HCT116 (cell line): ENCODE measurements at places on chromosomes 5 and 9. TPM values are rescaled to one million over a fixed set of nuclear protein-coding genes. Genes with fewer than 3 reads are reported as not detected.

- H3K4me3 ChIP-seq, result no peak overlapping the region
- H3K36me3 ChIP-seq, result no peaks in the 10 kb centered on the region
- H3K4me1 ChIP-seq, result peaks cover 10% of the 10 kb centered on the region
Measured at GRCh38 chr5:96320797-96321196, 112.3 kb downstream of the PCSK1 start.

GRCh38 chr9:131238402-131239021, 37.8 kb downstream of the FAM78A start:
- no peak overlapping the region for H3K4me3 ChIP-seq
- H3K4me1 ChIP-seq, result 0 out of 2 replicates have a peak, but pooled peaks cover 3% of the 10 kb centered on the region
- no peak overlapping the region for H3K27ac ChIP-seq
- no peak for DNase-seq

The EQTN gene
- total RNA-seq, result not detected

The NR2F1-AS1 gene
- total RNA-seq, result 20.1 TPM

DNA sequence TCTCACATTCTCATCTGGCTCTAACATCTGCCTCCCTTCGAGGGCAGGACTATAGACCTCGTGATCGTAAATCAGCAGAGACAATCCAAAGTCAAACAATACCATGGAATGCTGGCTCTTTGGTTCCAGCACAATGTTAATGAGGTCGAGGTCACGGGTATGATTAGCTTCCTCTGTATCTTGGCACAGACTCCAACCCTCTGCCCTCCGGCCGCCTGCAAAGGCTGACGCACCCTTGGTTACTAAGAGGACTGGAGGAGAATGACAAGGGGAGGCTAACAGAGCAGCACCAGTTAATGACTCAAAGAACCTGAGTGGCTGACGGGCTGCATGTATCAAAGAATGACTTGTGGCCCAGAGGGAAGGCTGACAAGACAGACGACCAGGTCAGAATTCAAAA, 10.1 kb downstream of the LHFPL2 start:
- H3K4me3 ChIP-seq, result no peak overlapping the region
- DNase-seq, result no peak
- no peak overlapping the region for H3K27ac ChIP-seq
- H3K27me3 ChIP-seq, result no peaks in the 10 kb centered on the region
- H3K36me3 ChIP-seq, result no peaks in the 10 kb centered on the region

GRCh38 chr9:97411789-97412625, at the start of gene TDRD7:
TSS of gene TDRD7 (plus strand) at chr9:97412096. CDS start at chr9:97428466, 16,370 bp downstream.
- peak within 1 kb of the TSS; percentile 63 for H3K4me3 ChIP-seq
- DNase-seq, result peak; percentile 61
- H3K4me1 ChIP-seq, result no peaks in the 10 kb centered on the region; the same call in 1 of the 2 replicates
- H3K27ac ChIP-seq, result peak within 1 kb of the TSS; percentile 47; the same call in 1 of the 2 replicates
- H3K36me3 ChIP-seq, result no peaks in the 10 kb centered on the region

The ZNF367 gene
- 18.1 TPM for total RNA-seq

GRCh38 chr5:142888469-142889085, 118.4 kb downstream of the ARHGAP26 start:
- no peak for DNase-seq
- H3K27me3 ChIP-seq, result no peaks in the 10 kb centered on the region
- no peaks in the 10 kb centered on the region for H3K36me3 ChIP-seq
- no peak overlapping the region for H3K27ac ChIP-seq

DNA sequence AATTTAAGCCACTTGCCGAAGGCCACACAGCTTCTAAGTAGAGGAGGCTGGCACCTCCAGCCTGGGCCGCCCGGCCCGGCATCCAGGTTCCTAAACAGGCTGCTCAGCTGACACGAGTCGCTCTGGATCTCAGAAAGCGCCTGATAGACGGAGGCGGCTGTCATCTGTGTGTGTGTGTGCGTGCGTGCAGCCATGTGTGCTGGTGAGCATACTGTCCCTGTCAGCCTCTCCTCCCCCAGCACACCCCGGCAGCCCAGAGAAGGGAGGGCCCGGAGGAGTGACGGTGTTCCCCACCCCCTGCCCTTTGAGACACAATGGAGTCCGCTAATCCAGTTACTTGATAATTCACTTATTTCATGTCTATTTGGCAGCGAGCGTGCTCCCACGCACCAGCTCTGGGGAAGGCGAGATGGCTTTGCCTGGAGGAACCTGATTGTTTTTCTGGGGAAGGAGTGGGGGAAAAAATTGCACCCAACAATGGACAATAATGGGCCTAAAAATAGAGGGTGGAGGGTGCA, 20.0 kb downstream of the NTNG2 start:
- no peaks in the 10 kb centered on the region for H3K4me1 ChIP-seq
- no peak overlapping the region for H3K4me3 ChIP-seq
- H3K27me3 ChIP-seq, result peaks cover 2% of the 10 kb centered on the region; the same call in 1 of the 2 replicates

The SPATA31D4 gene
- total RNA-seq, result not detected
